MCF 10A (cell line): ENCODE measurements at places on chromosomes 13 and 19. TPM values are rescaled to one million over a fixed set of nuclear protein-coding genes. Genes with fewer than 3 reads are reported as not detected.

Gene ZNF486
- total RNA-seq, result not detected in 2 replicates

DNA sequence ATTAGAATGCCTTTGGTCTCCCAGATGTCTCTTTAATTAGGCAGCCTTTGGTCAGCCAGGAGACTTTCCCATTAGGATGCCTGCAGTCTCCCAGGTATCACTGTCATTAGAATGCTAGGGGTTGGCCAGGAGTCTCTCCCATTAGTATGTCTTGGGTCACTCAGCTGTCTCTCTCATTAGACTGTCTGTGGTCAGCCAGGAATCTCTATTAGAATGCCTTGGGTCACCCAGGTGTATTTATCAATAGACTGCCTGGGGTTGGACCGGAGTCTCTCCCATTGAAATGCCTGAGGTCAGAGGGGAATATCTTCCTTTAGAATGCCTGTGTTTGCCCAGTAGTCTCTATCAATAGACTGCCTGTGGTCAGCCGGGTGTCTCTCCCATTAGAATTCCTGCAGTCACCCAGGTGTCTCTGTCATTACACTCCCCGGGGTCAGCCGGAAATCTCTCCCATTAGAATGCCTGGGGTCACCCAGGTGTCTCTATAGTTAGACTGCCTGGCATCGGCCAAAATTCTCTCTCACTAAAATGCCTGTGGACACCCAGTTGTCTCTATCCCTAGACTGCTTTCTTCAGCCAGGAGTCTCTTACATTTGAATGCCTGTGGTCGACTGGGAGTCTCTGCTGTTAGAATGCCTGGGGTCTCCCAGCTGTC lies 1460.3 kb downstream of the UQCRFS1 start:
- DNase-seq, result no peak

Gene FIZ1
- 13.5 and 16.3 TPM in 2 replicates for total RNA-seq

Gene PRDX2
- total RNA-seq, result 224 and 295 TPM in 2 replicates

Gene KLK7
- total RNA-seq, result not detected in 2 replicates

DNA sequence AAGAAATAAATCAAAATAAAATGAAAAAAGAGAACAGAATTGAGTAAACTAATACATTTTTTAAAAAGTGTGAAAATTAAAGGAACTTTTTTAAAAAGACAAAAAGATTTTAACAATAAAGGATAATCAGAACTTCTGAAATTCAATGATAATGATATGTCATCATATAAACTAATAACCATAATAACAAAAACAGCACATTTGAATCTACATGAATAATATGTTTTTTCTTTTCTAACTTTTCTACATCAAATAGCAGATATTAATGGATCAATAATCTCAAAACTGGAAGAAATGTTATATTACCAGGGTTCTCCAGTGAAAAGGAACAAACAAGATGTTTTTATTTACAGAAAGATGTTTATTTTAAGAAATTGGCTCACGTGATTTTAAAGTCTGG lies 903.3 kb upstream of the MIR17HG start:
- DNase-seq, result no peak

GRCh38 chr19:33580026-33580644 lies 41.6 kb upstream of the CHST8 start:
- DNase-seq, result no peak

DNA sequence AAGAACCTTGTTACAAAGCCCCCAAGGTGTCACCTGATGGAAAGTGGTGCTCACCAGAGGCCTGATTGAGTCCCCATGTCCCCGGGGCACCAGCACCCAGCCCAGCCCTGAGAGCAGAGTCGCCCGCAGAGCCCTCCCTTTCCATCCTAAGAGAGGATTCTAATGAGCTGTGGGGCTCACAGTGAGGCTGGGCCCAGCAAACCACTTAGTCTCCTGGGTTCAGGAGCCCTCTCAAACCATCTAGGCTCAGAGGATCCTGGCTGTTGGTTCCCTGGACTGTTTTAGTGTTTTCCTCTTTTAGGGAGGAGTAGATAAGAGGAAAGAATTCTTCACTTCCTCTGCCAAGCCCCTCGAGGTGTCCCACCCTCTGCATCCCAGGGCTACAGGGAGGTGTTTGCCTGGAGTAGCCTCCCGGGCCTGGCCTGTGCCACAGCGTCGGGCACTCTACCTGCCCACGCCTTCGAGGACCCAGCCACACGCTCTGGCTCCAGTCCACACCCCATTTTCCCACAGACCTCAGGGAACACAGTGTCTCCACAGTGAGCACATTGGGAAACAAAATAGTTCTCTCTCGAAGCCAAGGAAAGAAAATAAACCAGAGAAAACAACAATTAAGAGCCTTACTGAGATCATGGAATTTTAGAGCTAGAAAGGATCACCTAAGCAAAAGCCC lies 34.4 kb downstream of the DHRS12 start:
- peak; percentile 59 for DNase-seq

DNA sequence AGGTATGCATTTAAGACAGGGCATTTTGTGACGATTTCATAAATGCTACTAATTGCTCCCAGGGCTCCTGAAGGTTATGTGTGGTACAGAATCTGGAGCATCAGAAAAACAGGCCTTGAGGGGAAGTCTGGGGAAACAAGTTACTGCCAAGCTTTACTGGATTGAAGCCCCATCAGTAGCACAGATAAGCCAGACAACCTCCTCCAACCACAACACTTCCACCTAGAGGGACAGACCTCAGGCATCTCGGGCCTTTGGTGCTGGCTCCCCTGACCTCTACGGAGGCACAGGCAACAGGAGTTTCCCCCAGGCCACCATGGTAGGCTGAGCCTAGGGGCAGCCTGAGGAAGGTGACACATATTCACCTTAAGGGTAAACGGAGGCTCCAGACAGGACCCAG lies 54.1 kb downstream of the ABCC4 start:
- DNase-seq, result no peak
